ENCODE measurements at places on chromosomes 5 and 9.

- no peak for DNase-seq
These were observed 6.1 kb downstream of the GLIPR2 start for GRCh38 chr9:36142510-36143244.

DNA sequence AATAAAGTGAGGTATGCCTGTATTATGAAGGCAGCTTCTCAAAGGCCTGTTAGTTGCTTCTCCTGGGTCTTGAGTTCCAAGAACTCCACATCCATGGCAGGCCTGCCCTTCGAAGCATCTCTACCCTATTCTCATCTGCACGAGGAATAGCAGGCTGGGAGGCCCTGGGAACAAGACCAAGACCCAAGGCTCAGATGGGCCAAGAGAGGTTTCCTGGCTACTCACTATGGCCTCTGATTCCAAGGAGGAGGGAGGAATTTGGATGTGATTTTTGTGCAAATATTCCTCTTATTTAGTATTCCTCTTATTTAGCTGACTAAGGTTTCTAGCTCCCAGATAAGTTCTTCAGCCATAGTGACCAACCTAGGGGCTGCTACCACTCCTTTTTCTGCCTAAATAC is 151.3 kb downstream of the SAXO1 start:
- no peak for DNase-seq

- DNase-seq, result no peak
These were observed 114.4 kb downstream of the ZNF608 start for GRCh38 chr5:124631874-124632550.

- DNase-seq, result no peak
These were observed 178.9 kb downstream of the NIPBL start for GRCh38 chr5:37055383-37055990.

- DNase-seq, result no peak
These were observed 45.7 kb downstream of the PPARGC1B start for GRCh38 chr5:149775785-149776184.

GRCh38 chr5:65190328-65191053 is 291.2 kb downstream of the ADAMTS6 start:
- no peak for DNase-seq

DNA sequence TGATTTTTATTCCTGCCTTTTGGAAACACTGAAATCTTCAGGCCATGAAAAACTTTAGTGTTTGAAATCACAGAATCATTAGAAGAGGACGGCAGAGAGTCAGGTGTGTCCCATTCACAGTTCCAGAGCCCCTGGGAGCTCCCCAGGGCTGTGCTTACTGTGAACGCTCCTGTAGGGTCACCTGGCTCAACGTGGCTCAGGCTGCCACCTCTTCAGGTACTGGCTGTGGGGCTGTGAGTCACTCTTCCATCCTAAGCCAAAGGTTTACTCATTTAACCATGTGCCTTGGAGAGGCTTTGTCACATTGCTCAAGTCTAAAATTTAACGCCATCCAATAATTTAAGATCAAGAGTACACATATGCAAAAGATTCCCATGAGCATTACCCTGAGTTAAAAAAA is 50.2 kb upstream of the FSTL4 start:
- DNase-seq, result no peak

GRCh38 chr5:171157775-171158174 is 151.3 kb upstream of the TLX3 start:
- DNase-seq, result no peak
